ENCODE measurements at places on chromosomes 6 and 20.

- no peak for DNase-seq
Observed at GRCh38 chr6:36187446-36187845, 9.1 kb upstream of the BRPF3 start.

GRCh38 chr6:19753826-19754225 lies 83.3 kb upstream of the ID4 start:
- DNase-seq, result no peak

DNA sequence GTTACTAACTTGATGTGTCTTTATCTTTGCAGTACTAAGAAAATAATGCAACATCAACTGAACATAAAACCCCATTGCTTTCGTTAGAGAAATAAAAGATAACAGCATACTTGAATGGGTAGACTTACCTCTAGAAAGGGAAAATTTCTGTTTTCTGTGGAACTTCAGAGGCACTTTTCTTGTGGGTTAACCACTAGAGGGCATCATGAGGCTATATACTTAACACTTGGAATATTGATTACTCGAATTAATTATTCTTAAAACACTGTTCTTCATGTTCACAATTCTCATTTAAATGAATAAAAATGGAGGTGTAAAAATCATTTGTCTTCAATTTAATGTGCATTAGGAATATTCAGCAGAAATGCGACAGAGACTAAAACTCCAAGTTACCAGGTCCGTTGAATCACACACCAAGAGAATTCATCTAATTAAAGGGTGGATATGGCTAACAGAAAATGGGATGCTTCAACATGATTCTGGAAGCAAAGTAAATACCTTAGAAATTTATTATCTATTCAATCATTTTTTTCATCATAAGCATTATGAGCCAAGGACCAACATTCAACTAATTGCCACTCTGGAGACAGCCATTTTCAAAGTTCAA lies 330.8 kb upstream of the PREP start:
- DNase-seq, result no peak

GRCh38 chr6:16503970-16504415 lies 257.3 kb downstream of the ATXN1 start:
- no peak for DNase-seq

GRCh38 chr6:150962436-150962835 lies 96.9 kb downstream of the MTHFD1L start:
- DNase-seq, result no peak

- DNase-seq, result no peak
Observed at GRCh38 chr6:89146718-89147700, 1.2 kb downstream of the PM20D2 start.

- no peak for DNase-seq
Observed at GRCh38 chr6:21132446-21132845, 461.1 kb upstream of the SOX4 start.
